ENCODE measurements at places on chromosomes 2 and 18.

DNA sequence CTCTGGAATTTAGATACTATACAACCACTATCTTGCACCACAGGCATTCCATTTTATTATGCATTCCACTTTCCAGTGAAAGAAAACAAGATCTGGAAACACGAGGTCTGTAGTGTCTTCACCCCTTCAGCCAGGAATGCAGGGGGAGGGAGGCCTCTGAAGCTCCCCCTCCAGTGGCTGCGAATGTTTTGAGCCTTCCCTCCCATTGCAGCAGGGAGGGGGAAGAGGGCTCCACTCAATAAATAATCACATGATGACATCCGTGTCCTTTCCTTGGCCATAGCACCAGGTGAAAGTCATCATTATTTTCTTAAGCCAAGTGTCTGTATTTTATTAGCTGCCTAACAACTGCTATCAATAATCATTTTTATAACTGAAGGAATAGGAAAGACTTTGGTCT is 38.6 kb downstream of the ALPK2 start:
- no peak for DNase-seq

DNA sequence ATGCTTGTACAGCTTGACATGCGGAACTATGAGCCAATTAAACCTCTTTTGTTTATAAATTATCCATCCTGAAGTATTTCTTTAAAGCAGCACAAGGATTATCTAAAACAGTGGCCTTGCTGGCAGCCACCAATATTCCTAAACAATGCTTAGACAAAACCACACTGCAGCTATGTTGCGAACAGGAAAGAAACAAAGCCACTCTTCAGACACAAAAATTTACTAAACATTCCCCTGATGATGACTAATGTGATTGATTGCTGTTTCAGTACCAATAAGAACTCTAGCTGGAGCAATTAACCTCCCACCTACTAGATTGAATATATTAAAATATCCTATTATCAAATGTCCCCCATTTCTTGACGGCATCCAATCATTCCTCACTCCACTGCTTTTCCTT is 325.8 kb upstream of the REG3G start:
- DNase-seq, result no peak

GRCh38 chr2:128623776-128624761 is 305.4 kb upstream of the HS6ST1 start:
- DNase-seq, result no peak

GRCh38 chr18:61765097-61765496 is 127.7 kb downstream of the RNF152 start:
- no peak for DNase-seq

DNA sequence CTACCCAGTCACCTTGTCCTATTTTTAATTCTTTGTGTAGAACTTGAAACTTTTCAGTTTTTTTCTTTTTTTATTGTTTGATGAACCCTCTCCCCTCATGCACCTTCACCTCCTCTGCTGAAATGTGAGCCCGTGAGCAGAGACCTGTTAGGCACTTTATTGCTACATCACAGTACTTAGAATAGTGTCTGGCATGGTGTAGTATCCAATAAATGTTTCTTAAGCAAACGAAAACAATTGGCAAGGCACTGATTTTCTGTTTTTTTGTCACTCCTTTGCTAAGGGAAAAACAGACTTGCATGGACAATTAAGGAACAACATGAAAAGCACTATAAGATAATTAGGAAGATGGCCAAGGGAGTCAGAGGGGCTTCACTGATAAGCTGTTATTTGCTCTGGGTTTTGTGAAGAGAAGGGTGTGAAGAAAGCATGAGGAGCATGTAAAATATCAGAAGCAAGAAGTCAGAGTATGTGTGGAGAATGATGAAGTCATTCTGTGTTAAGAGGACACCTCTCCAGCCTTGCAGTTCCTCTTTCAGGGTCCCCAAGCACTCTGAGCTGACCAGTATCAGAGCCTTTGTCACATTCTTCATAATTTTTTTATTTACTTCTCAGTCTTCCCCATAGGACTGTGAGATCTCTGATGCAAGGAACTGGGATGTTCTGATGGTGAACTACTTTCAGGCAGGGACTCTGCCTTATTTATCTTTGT is 99.7 kb upstream of the CAVIN2 start:
- peak; percentile 66 for DNase-seq

- no peak for DNase-seq
These were observed 2.6 kb upstream of the PPM1B start for GRCh38 chr2:44166096-44166495.

GRCh38 chr18:9516437-9517064 is 41.2 kb downstream of the RALBP1 start:
- peak; percentile 64 for DNase-seq

DNA sequence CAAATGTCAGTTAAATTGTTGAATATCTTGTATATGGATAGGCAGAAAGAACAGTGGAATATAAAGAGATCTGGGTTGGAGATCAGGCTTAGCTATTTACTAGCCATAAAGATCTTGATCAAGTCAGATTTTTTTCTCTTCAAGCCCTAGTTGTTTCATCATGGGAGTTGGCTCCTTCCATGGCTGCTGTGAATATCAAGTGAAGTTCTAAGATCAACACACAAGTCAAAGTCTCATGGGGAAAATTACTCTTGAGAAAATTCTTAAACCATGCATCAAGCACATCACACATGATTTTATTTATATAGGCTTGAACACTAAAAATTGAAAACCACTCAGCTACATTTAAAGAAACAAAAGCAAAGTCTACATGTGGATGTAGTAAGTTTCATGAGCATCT is 79.8 kb downstream of the C1D start:
- no peak for DNase-seq

- no peak for DNase-seq
These were observed 33.6 kb downstream of the SRBD1 start for GRCh38 chr2:45577441-45577840.

DNA sequence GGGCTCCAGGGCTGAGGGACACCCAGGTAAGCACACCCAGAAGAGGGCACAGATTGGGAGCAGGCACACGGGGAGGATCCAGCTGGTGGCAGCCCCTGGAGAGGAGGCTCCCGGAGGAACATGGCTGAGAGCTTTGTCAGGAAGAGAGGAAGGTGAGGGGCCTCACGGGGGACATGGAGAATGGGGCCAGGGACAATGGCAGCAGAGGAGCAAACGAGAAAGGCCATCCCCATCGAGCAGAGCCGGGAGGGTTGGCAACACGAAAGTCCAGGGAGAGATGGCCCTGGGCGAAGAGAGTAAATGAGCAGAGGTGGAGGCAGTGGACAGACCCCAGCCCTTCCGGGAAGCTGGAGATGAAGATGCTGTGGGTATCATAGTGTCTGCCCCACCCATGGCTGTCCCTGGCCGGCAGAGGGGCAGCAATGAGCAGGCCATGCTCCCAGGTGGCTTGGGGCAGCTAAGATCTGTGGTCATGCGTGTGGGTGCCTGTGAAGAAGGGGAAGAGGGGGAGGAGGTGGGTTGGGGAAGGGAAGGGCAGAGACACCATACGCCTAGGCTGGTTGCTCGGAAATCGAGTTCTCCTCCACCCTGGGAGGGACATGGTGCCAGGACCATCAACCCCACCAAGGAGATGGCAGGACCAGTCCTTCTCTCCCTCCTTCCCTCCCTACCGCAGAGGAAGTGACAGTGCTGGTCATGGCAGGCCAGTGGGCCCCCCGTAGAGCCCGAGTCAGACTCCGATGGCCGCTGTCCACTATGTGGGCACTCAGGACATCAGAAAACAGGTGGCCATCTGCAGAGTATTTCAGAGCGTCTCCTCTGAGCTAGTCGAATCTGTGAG is 191.7 kb downstream of the NDUFA10 start:
- DNase-seq, result no peak

- no peak for DNase-seq
These were observed 5.5 kb downstream of the COL6A3 start for GRCh38 chr2:237408335-237409000.

DNA sequence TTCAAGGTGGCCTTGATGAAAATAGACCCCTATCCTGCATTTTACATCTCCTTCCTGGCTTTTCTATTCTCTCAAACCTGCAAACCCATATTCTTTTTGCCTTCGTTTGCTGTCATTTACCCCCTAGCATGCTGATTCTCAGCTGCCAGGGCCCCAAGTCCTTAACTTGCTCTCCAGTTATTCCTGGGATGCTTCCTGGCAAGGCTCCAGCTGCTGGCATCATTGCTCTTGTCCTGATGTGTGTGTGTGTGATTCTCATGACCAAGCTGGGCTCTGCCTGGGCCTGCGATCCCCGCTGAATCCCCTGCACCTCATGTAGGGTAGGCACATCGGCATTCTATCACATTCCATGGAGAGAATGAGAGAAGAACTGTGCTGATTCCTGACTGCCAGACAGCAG is 11.9 kb downstream of the NPAS2 start:
- no peak for DNase-seq

DNA sequence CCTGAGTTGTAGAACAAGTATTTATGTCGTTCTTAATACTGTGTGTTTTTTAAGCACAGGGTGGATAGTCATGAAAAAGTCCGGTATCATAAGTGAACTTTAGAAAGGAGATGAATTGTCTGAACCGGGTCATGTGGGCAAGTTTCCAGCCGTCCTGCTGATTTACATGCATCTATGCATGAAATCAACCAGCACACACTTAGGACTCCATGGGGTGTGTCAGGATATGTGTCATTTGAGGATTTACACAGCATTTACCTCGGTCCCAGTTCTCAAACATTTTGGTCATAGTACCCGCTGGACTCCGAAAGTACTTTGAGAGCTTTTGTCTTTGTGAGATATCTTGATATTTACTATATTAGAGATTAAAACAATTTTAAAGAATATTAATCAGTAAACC is 47.5 kb upstream of the TWSG1 start:
- no peak for DNase-seq

- no peak for DNase-seq
These were observed 40.5 kb upstream of the NABP1 start for GRCh38 chr2:191637182-191638078.

- no peak for DNase-seq
These were observed 252.2 kb downstream of the KLHL29 start for GRCh38 chr2:23637011-23637778.

DNA sequence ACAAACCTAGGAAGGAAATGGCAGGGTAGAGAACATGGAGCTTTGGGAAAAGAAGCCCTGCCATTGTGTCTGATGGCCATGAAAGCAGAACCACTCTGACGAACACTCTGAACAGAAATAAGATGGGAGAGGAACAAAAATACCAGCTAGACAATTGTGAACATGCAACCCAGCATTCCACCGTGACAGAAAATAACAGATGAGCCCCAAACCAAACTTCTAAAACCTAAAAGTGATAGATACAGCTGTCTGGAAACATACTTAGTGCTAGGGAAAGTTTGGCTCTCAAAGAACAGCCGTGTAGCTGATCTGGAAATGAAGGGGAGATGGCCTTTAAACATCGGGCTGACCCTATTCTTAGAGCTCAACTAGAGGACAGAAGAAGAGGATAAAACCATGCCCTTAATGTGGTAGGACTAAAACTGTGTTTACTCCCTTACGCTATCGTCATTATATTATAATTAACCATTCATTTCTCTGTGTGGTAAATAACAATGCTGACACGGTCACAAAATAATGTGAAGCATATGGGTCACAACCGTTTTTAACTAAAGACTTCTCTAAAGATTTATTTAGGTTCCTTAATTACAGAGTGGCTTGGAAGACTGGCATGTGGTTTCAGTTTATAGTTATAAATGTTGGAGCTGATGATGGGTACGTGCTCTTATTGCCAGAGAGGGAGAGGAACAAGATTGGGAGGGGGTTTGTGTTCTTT is 80.6 kb downstream of the MYO1B start:
- no peak for DNase-seq

DNA sequence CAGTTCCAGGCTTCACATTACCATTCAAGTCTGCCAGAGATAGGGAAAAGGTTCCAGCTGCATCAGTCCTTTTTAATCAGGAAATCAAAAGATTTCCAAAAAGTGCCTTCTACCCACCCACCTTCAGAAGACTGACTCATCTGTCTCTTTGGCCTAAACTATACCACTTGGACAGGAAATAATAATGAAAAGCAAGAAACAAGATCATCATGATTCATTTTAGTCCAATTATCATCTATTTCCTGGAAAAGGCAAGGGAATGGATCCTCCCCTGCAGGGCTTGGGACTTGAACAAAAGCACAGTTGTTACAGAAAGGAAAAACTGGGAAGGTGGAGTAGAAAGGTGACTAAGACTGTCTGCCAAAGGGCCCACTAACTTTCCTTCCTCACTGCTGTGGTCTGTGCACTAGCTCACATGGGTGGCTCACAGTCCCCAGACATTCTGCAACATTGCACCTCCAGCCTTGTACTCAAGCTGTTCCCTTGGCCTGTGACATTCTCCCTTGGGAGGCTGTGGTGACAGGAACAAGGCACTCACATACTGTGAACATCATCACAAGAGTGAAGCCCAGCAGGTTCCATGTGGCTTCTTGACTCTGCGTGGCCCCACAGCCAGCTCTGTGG is 75.3 kb downstream of the VSNL1 start:
- no peak for DNase-seq

DNA sequence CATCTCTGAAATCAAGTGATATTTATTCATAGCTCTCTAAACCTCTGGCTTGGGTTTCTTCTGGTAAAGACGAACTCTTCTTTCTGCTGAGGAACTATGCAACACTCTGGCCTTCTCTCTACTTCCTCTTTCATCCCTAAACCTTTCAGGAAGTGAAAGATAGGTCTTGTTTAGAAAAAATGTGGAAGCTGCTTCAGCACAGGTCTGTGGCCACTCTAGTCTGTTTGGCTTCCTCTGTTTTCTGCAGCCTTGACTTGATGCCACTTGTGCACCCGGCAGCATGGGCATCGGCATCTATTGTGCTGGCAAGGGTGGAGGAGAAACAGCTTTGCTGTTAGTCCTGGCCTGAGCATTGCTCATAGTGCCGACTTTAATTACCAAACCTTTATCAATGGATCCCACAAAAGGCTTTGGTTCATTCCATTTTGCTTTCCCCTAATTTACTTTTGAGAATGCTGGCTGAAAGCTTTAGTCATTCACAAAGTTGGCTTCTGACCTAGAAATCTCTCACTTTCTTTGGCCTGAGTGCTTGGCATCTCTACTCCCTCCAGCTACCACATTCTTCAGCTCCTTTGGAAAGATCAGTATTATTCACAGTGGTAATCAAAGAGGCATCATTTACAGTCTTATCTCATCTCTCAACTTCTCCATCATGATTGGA is 32.0 kb upstream of the GPR39 start:
- DNase-seq, result no peak

DNA sequence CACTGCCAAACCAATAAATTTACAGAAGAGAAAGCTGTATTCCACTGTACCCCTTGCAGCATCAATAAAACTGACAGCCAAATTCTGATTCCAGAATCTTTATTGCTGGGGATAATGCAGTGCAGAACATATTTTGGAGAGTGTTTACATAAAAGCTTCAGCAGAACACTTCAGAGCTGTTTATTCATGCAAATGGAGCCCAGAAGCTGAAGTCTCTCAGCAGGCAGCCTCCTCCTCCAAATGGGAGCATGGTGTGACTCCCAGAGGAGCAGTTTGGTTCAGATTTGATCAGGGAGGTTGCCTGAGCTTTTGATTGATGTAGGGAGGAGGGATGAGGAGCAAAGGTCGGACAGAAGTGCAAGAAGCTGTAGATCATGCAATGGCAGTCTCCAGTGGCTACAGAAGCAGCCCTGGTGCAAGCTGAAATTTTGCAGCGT is 22.4 kb downstream of the LHCGR start:
- peak; percentile 77 for DNase-seq

GRCh38 chr2:54956111-54956627 is 94.1 kb downstream of the RTN4 start:
- no peak for DNase-seq

Measured in LNCaP clone FGC (cell line).